ENCODE measurements at places on chromosomes 6 and 20.

DNA sequence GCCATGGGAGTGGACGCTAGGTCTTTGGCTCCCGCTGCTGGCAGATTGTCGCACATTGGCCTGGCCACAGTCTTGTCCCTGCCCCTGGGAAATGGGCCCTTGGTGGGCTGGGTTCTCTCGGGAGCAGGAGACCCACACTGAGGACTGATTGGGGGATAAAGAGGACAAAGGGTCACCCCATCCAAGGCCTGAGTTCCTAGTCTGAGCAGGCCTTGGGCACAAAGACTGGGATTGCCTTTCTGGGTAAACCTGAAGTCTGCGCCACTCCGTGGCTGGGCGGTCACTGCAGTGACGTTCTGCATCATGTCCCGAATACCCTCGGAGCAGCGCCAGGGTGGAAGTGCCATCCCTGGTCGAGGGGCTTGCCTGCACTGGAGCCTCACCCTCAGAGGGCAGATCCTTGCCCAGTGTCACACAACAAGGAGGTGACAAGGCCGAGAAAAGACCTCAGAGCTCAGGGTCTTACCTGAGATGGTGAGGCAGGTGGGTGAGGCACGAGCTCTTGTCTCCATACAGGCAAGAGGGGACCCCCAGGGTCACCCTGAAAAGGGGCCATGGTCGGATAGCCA lies 36.1 kb upstream of the ZBP1 start:
- DNase-seq: no peak

DNA sequence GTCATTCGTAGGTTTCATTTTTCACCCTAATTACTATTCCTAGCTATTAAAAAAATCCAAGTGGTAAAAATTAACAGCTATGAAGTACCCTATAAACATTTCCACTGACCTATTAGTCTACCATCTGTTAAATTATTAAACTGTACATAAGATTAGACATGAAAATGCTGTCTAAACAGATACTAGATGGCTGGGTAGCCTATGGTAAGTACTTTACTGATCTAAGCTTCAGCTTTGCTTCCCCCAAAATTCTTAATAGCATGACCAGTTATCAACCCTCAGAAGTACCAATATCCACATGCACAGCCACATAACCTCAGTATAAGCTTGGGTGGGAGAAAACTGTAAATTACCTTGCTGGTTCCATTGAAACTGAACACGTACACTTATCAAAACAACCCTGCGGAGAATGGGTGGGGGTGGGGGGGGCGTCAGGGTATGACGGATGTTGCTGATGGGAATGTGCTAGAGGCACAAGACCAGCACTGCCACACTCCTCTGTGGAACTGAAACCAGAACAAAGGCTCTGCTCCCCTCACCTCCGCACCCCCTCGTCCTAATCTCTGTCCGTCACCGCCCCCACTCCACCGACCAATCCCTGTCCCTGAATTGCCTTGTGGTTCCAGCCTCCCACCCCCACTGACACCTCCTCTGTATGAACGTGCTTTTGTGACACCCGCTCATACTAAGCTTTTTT lies 45.3 kb downstream of the B4GALT5 start:
- no peak for DNase-seq

GRCh38 chr6:27439371-27439770 lies 33.5 kb downstream of the ZNF184 start:
- DNase-seq: no peak

- peak; percentile 17 for DNase-seq
Observed at GRCh38 chr20:2302384-2303060, 6.7 kb downstream of the TGM3 start.

DNA sequence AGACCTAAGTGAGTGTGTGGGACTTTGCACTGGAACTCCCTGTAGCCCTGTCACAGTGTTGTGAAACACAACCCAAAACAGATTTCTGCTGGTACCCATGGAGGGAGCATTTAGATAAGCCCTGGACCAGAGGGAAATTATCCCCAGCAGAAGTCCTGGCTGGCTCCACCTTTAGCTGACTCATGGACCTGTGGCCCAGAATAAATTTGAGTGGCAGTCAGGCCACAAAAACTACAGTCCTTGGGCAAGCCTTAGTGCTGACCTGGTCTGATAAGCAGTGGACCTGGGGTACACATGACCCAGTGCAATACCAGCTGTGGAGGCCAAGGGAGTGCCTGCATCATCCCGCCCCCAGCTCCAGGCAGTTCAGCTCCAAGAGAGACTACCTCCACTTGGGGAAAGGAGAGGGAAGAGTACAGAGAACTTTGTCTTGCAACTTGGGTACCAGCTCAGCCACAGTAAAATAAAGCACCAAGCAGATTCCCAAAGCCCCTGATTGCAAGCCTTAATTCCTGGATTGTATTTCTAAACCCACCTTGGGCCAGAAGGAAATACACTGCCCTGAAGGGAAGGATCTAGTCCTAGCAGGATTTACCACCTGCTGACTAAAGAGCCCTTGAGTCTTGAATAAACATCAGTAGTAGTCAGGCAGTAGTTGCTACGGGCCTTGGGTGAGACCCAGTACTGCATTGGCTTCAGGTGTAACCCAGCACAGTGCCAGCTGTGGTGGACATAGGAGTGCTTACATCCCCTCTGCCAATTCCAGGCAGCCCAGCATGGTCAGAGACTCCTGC lies 140.4 kb upstream of the COL21A1 start:
- peak; percentile 33 for DNase-seq

- DNase-seq: no peak
Observed at GRCh38 chr6:7813193-7813592, 87.3 kb downstream of the BMP6 start.

GRCh38 chr20:2132461-2132901 lies 30.9 kb downstream of the STK35 start:
- peak; percentile 34 for DNase-seq

GRCh38 chr20:2604506-2604835 lies 48.0 kb upstream of the NOP56 start:
- DNase-seq: no peak

GRCh38 chr6:152150196-152150595 lies 342.7 kb downstream of the ESR1 start:
- no peak for DNase-seq

- DNase-seq: no peak
Observed at GRCh38 chr20:53937339-53937741, 133.1 kb downstream of the BCAS1 start.

DNA sequence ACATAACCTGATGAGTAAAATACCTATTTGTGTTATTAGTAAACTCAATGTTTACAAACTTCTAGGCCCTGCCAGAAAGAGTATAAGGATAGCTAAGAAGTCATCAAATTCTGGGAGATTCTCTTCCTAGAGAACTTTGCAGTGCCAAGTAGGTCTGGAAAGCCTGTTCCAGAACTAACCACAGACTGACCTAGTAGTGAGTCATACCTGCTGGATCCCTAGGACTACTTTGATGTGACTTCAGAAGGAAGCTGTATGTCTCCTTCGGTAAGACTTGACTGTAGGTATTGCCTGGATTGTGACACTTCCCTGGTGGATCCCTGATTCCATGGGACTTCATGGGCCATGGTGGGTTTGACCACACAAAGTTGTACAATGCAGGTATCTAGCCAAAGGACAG lies 131.7 kb downstream of the DNAH8 start:
- no peak for DNase-seq

DNA sequence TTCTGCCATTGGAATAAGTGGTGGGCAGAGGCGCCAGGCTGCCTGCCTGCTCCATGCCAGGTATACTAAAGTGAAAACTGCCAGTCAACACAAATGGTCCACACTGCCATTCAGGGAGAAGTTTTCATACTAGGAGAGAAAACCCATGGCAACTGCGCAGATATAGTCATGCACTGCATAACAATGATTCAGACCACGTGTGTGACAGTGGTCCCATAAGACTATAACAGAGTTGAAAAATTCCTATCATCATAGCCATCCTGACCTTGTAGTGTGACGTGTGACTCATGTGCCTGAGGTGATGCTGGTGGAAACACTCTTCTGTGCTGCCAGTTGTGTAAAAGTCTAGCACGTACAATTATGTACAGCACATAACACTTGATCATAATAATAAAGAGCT lies 25.1 kb downstream of the ZC3H12D start:
- DNase-seq: no peak

GRCh38 chr6:33610779-33611732 lies 10.1 kb upstream of the ITPR3 start:
- DNase-seq: no peak

DNA sequence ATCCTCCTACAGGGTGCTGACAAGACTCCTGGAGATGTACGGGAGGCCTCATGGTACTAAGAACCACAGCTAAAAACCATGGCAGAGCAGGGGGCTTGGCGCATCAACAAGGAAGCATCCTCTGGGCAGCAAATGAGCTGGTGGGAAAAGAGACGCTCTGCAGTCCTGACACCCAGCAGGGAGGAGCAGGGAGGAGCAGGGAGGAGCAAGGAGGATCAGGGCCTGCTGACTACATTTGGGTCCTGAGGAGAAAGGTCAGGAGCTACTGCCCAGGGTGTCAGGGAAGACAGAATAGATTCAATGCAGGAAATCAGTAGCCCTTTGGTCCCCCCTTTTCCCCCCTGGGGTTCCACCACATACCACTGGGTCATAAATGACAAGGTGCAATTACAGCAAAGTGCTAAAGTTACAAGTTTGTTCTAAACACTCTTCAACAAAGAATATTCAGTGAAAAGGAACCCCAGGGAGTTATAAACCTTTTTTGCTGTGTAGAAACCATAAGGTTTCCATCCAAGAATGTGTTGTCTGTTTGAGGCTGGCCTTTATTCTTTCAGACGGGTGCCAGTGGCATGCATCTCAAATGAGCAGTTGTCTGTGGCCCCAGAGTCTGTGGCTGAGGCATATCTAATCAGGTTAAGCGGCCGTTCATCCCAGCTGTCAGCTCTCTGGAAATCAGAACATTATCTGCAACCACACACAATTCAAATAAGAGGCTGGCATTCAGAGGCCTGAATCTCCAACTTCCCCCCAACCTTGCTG lies 325.0 kb downstream of the CDC5L start:
- no peak for DNase-seq

- no peak for DNase-seq
Observed at GRCh38 chr6:45757443-45758130, 258.1 kb downstream of the CLIC5 start.

All from T47D (cell line).